Kidney (tissue), 22 donors: ENCODE measurements at places on chromosomes 7 and 10.

- DNase-seq: no peak
Measured at GRCh38 chr10:29667191-29667590, 32.4 kb upstream of the SVIL start.

DNA sequence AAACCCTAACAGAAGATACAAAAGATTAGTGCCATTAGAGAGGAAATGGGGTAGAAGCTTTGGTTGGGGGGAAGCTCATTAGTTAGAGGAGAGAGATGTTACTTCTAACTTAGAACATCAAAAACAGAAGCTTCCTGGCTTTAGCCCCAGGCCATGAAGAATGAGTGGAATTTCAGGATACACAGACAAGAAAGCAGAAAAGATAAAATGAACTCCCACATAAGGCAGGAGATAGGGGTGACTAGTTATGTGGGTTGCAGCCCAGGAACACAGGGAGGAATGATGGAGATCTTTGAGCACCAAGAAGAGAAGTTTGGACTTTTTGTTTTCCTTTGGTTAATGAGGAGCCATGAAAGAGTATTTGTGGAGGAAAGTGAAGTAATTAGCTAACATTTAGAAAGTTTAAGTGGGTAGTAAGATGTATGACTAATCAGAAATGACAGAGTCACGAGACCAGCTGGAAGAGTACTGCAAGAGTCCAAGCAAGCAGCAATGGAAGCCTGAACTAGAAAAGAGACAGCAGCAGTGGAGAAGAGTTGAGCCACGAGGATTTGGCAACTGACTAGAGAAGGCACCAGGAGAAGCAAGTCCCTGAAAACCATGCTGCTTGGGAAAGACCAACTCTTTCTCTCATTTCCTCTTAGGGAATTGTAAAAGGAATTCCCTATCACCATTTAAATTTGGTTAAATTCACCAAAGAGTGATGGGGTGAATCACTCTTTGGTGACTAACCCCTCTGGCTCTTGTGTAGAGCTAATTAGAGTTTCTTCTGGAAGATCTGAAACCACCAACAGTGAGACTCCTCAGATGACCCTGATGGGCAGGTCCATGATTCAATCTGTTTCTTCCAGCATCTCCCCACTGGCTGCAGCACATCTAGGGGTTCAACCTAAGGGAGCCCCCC, 131.9 kb downstream of the KCNMA1 start:
- DNase-seq: no peak

DNA sequence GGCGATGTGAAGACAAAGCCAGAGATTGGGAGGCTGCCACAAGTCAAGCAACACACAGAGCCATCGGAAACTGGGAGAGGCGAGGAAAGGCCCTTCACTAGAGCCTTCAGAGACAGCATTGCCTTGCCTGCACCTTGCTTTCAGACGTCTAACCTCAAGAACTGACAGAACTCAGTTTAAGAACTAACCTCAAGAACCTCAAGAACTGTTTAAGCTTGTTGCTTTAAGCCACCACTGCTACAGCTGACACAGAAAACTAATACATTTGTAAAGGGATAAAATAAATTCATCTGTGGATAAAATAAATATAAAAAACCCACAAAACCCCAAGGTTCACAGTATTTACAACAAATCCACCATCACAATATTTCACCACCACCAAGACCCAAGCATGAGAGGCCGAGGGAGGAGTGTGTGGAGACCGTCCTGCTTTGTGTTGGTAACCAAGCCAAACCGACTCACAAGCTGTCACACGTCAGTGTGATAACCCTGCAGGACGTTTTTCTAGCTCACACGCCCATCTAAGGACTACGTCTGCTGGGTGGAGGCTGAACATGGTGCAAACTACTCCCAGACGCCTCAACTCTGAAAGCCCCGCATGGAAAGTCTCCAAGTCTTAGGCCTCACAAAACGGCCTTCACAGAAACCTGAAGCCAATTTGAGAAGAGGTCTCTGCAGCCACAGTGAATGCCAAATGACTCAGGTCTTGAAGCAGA, 116.8 kb downstream of the ABLIM1 start:
- DNase-seq: peak; percentile 54

GRCh38 chr10:100045592-100045991, 35.8 kb upstream of the DNMBP start:
- no peak for DNase-seq

GRCh38 chr10:93566435-93567276, at the start of gene FFAR4:
FFAR4 (plus strand) TSS chr10:93566665; CDS start chr10:93566721, 56 bp downstream.
- peak; percentile 51 for DNase-seq

DNA sequence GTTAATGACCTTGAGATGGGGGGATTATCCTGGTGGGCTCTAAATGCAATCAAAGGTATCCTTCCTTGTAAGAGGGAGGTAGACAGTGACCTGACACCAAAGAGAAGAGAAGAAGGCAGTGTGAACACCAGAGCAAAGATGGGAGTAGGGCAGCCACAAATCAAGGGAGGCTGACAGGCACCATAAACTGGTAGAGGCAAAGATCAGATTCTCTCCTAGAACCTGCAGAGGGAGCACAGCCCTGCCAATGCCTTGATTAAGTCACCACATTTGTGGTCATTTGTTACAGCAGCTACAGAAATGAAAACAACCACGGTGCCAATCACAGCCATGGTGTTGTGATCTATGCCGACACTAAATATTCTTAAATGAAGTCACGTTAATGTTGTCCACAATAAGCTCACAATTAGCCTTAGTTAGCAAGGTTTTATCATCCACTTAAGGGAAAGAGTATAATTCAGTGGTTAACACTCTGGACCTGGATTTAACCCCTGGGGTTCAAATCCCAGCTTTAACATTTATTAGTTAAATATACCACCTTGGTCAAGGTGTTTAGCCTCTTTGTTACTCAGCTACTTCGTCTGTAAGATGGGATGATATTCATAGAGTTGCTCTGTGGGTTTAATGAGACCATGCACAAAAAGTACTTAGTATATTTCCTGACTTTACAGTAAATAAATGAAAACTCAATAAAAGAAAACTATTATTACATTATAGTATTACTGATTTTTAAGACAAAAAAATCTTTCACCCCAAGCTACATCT, 70.8 kb downstream of the SGMS1 start:
- DNase-seq: peak; percentile 79

DNA sequence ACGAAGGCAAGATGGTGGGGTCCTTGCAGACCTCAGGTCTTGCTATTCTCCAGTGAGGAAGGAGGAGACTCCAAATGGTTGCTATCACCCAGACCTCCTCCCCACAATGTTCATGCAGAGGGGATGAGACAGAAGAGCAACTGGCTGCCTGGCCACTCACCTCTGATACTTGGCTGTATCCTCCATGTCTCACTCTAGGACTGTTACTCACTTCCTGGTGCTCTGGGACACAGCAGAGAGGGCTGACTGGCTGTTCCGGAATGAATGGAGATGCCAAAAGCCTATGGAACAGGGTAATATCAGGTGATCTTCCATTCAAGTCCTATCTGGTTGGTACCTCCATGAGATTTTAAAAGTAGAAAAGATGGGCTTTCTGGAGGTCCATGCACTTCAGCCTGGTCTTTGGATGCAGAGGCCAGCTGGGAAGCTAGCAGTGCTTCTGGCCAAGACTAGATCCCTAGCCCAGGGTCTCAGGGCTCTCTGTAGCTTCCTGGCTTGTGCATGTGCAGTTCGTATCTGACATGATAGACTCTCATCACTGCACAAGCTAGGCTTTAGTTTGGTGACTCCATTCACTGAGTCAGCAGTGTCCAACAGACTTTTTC, 27.0 kb upstream of the ABI1 start:
- no peak for DNase-seq

DNA sequence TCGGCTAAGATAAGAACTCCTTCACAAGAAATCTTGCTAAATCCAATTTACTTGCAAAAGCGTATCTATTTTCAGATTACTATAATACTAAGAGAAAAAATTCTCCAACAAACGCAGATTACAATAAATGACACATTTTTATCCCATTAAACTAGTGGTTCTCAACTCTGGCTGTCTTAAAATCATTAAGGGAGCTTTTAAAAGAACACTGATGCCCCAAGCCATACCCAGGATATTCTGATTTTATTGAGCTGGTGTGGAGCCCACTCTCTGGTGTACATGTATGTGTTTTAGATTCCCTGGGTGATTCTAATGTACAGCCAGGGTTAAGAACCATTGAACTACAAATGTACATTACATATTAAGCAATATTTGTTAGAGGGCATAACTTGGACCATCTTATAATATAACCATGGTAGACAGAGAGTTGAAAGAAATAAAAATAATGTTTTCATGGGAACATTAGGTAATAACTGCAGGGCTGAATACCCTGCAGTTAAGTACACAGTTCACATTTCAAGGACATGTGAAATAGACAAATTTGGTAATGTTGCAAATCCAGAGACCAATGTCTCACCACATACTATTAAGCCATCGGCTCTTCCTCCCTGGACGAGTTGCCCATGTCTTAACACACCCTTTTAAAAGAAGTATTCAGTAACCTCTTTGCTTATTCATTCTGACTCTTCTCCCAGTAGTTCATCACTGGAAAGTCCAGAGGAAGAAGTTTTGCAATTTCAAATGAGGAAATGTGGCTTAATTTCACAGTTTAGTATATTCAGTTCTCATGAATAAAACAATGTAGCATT, 6.2 kb downstream of the GSAP start:
- no peak for DNase-seq

- DNase-seq: no peak
Measured at GRCh38 chr10:30062090-30062489, 2.7 kb upstream of the JCAD start.

- DNase-seq: no peak
Measured at GRCh38 chr7:33831389-33832141, 73.8 kb upstream of the BMPER start.

DNA sequence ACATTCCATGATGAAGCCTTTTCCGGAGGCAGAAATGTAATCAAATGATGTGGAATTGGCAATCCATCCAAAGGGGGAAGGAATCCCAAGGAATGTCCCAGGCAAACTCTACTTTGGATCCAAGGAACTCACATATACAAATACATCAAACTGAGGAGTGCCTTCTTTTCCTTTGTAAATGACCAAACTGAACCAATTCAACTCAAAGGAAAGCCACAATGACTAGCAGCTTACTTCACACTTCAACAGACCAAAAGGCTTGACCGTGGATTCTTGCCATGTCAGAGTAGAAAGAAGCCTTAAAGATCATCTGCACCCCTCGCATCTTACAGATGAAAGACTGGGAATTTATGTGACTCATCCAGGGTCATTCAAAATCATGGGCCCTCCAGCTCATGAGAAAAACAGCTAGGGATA, 79.7 kb upstream of the MACROH2A2 start:
- DNase-seq: no peak

DNA sequence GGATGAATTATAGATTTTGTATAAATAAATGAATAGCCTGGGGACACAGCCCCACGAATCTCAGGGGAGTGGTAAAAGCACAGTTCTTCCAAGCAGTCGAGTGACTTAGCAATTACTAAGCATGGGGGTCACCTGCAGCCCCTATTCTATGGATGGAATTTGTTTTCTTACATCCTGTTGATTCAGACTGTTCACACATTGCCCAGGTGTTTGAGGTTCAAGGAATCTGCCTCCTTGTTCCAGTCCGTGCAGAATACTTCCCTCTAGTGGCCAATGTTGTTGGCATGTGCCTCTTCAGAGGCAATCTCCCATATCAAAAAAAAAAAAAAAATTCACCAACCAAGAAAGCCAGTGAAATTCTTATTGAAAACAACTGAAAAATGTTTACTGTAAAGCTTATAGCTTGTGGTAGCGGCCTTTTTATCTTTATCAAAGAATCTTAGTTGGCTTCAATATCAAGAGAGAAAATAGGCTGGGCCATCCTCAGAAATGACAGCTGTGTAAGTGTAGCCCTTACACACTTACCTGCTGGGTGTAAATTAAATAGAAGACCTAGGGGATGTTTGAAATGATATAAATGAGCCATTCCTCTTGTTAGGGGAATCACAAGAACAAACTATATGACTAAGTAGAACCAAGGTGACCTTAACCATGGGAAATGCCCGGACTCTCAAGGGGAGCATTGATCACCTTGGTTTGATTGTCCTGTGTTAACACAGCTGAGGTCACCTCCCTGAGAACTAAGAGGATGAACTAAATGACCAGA, 7.8 kb downstream of the LIPM start:
- peak; percentile 73 for DNase-seq

DNA sequence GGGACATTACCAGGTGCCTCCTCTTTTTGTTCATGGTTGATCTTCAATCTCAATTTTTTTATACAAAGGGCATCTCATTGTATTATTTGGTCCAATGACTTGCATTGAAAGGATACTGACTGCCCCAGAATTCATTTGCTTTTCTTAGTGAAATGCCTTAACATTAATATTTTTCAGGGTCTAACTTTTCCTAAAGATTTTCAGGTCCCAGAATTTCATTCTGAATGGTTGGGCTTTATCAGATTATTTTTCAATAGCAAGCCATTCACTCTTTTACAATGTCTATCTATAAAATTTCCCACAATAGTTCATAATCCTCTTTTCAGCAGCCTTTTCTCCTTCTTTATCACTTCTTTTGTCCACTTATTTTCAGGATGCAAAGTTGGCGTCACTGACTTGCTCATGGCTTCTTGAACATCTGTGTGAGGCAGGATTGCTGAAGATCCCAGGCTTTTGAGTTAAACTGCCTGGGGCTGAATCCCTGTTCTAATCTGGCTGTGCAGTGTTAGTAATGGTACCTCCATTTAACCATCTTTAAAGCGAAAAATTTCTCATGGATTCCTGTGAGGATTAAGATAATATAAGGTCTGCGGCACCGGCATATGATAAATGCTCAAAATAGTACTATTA, 131.7 kb upstream of the HDAC9 start:
- no peak for DNase-seq

DNA sequence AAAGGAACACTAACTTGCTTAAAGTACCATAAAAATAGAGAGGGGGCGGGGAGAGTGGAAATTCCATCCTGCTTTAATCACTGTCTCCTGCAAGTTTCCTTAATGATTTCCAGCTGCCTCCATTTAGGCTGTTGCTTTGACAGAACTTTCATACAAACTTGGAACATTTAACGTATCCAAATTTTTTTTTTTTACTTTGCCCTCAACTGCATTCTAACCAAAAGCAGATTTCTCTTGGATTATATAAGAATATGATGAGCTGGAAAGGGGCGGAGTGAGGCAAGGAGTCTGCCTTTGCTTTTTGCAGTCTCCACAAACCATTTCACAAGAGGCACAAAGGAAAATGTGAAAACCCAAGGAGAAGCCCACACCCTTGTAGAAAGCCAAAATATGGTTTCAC, 46.6 kb upstream of the COL1A2 start:
- DNase-seq: peak; percentile 89

GRCh38 chr10:123787566-123787965, 104.0 kb downstream of the CPXM2 start:
- no peak for DNase-seq

DNA sequence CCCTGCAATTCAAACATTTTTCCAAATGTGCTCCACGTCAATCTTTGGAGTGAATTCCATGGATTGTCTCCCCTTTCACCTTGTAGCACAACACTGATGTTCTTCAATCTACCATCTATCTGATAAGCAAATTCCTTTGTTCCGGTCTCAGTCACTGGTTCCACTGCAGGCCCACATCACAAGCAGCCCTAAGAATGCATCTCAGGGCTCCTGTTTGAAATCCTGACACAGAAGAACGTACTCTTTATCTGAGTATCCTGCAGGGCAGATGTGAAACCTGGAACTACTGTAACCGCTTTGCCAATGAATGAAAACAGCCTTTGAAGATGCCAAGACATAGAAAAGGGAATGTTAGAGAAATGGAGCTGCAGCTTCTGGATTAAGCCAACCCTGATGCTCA, 62.9 kb upstream of the FAM133B start:
- no peak for DNase-seq
